ENCODE measurements at places on chromosomes 13 and 19.

GRCh38 chr13:42836930-42837690 is 55.7 kb downstream of the FAM216B start:
- DNase-seq, result no peak

GRCh38 chr19:50836543-50837195 is 3.3 kb upstream of the KLK15 start:
- no peak for DNase-seq

- DNase-seq, result no peak
These were observed 12.7 kb downstream of the KLHL26 start for GRCh38 chr19:18649371-18650020.

DNA sequence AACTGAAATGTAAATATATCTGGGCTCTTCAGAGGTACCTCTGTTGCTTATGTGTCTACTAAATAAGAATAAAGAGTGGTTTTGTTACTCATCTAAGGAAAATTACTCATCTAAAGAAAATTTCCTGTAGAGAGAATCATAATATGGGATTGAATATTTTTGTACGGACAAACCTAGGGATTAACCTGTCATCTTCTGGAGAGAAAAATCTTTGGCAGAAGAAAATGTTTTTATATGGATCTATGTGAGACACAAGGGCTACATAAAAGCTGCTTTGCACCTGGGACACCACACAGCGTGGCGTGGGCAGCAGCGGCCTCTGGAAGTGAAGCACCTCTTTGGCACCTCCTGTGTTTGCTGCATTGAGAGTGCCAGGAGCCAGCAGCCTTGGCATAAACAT is 242.9 kb upstream of the DACH1 start:
- no peak for DNase-seq

GRCh38 chr13:29566206-29566605 is 29.3 kb downstream of the SLC7A1 start:
- no peak for DNase-seq

GRCh38 chr13:36337938-36338641 is 8.1 kb downstream of the SPART start:
- DNase-seq, result no peak

DNA sequence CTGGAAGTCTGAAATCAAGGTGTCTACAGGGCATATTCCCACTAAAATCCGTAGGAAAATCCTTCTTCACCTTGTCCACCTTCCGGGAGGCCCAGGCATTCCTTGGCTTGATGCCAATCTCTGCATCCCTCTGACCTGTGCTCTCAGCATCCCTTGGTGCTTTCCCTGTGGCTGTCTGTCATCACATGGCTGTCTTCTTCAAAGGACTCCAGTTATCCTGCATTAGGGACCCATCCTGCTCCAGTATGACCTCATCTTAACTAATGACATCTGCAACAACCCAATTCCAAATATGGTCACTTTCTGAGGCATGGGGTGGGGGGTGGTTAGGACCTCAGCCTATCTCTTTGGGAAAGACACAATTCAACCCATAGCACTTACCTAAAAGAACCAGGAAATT is 423.8 kb downstream of the IRS2 start:
- DNase-seq, result no peak

- DNase-seq, result no peak
These were observed 1.5 kb downstream of the CERS1 start for GRCh38 chr19:18894254-18895037.

DNA sequence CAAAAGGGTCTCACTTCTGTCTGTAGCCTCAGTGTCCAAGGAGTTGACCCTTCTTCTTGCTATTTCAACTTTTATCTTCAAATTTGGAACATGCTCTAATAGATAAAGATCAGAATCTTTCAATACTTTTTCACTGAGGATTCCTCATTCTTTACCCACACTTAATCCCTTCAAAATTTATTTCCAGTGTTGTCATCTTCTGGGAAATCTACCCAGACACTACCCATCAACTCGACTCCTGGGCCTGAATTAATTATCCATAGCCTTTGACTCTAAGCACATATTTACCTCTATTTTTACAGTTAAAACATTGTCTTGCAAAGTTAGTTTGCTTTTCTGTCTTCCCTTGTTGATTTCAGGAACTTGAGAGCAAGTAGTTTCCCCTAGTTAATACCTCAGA is 1022.5 kb downstream of the PCDH9 start:
- no peak for DNase-seq

GRCh38 chr13:27813826-27814225 is 21.5 kb downstream of the GSX1 start:
- DNase-seq, result no peak

DNA sequence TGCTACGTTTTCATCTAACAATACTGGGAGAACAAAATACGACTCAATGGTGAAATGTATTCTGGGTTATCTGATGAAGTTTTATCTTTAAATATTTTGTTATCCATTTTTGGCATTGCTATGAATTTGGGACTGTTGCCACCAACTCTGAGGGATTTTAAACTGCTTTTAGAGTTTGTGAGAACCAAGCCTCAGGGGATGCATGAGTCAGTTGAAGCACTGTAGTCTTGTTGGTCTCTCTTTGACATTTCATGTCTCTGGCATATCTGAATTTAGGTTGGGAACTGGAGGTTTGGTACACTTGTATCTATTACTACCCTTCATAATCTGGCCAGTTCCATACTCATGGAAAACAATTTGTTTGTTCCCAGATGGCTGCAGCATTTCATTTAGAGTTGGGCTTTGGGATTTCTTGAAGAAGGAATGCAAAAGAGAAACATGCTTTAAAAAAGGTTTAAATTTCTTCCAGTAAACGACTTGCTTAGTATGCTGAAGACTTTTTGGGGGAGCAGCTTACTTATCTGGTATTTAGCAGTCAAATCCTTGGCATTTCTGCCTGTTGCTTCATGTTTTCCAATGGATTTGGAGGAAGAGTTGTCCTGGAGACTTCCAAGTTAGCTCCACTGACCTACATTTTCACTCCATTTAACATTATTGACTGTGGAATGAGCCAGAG is 28.9 kb downstream of the ARHGEF7 start:
- no peak for DNase-seq

DNA sequence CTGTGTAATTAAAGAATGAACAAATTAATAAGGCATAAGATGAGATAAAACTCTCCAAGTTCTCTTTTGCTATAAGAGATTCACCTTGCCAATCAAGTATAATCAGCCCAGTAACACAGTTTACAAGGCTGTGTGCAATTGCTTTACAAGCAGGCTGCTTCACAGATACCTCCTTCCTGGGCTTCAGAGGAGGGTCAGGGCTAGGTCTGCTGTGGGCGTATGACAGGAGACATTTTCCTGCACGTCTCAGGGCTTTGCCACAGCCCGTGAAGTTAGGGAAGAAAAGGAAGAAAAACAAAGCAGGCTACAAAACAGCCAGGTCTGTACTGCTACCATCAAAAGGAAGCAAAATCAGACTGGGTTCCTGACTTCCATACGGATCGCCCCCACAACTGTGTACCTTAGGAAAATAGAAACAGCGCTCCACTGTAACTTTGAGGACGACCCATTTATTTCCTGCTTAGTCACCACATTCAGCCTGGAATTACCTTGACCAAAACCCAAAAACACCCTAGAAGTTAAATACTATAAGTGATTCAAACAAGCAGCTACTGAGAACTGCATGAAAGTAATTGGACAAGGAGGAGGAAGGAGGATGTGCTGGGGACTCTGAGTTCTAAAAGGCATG is 12.4 kb downstream of the EFNB2 start:
- no peak for DNase-seq

DNA sequence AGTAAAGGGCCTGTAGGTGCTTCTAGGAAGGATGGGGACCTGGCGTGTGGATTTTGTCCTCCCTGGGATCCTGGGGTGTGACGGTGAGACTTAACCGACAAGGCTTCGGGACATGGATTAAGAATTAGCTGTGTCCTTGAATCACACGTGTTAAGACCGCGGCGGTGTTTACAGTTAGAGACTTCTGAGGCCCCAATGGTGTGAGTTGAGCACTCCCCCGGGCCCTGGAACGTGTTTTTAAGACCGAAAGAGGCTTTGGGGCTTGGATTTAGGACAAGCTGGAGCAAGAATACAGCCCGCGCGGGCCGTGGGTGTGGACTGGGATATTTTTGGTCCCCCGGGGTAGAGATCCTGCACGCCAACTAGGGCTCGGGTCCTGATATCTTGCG is 1.2 kb upstream of the SLC27A1 start:
- DNase-seq, result no peak

GRCh38 chr19:44059229-44059628 is 7.4 kb downstream of the ZNF223 start:
- DNase-seq, result no peak

All from activated CD4-positive, alpha-beta T cell treated with anti-CD3 and anti-CD28 coated beads for 1 hour (primary cell).